ENCODE measurements at places on chromosomes 3 and 15. TPM values are rescaled to one million over a fixed set of nuclear protein-coding genes. Genes with fewer than 3 reads are reported as not detected.

DNA sequence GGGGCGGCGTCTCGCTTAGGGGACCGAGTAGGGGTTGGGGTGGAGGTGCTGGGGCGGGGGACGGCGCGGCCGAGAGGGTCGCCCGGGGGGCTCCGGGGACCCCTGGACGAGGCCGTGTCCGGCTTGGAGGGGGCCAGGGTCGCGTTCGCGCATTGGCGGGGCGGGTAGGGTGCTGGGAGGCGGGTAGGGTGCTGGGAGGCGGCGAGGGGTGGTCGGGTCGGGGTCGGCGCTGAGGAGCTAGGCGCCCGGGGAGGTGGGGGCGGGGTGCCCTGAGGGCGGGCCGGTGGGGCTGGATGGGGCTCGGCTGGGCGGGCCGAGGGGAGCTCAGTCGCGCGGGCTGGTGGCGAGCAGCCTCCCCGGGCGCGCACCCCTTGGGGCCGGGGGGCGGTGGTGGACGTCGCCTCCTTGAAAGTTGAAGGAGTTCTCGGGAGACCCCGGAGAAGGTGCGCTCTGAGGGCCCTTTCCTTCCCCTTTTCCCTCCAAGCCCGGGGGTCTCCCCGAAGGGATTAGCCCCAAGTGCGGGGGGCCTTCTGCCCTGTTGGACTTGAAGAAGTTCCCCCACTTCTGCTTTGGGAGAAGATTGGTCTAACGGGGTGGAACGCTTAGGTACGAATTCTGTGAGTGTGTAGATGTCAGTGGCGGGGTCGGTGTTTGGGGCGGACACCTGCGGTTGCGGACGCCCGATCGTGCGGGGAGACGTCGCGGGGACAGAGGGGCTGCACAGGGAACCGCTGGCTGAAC lies 543 bp downstream of the MEF2A start:
- H3K4me3 ChIP-seq = peak overlapping the region; percentile 96
- H3K4me1 ChIP-seq = peaks cover 17% of the 10 kb centered on the region
- peak; percentile 40 for DNase-seq
- no peaks in the 10 kb centered on the region for H3K27me3 ChIP-seq
- peak overlapping the region; percentile 97 for H3K27ac ChIP-seq

- peaks cover 20% of the 10 kb centered on the region for H3K4me1 ChIP-seq
- H3K27me3 ChIP-seq = no peaks in the 10 kb centered on the region
- H3K4me3 ChIP-seq = no peak overlapping the region
- no peak for DNase-seq
Observed at GRCh38 chr3:7874116-7874515, 627.5 kb upstream of the LMCD1 start.

- H3K27me3 ChIP-seq = no peaks in the 10 kb centered on the region
- H3K4me1 ChIP-seq = peaks cover 72% of the 10 kb centered on the region
- H3K4me3 ChIP-seq = no peak overlapping the region
Observed at GRCh38 chr3:134236505-134237170, 14.0 kb downstream of the RYK start.

Gene MUC20
- total RNA-seq = 0.78 TPM

GRCh38 chr3:183988216-183988790 lies 29.4 kb downstream of the ABCC5 start:
- H3K27ac ChIP-seq = no peak overlapping the region
- H3K4me1 ChIP-seq = no peaks in the 10 kb centered on the region
- H3K27me3 ChIP-seq = no peaks in the 10 kb centered on the region
- H3K36me3 ChIP-seq = peaks cover 21% of the 10 kb centered on the region

Gene MYZAP
- total RNA-seq = 0.55 TPM

DNA sequence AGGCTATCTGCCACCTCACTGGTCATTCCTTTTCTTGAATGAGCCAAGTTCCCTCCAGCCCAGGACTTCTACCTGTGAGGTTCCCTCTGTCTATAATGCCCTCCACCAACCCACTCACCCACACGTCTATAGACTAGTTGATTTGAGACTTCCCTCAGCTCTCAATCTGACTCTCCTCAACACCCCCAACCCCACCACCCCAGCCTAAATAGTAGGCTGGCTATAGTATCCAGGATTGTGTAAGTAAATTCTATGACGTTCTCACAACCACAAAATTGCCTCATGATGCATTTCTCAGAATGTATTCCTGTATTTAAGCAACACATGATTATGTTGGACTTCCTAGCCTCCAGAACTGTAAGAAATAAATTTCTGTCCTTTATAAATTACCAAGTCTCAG lies 2.2 kb downstream of the PLSCR1 start:
- peak overlapping the region; percentile 28 for H3K27ac ChIP-seq
- H3K27me3 ChIP-seq = no peaks in the 10 kb centered on the region
- peaks cover 13% of the 10 kb centered on the region for H3K36me3 ChIP-seq
- peak; percentile 42 for DNase-seq
- H3K4me1 ChIP-seq = peaks cover 58% of the 10 kb centered on the region
- H3K4me3 ChIP-seq = peak overlapping the region; percentile 69

Gene CHRM5
- total RNA-seq = not detected

Gene CYP1A2
- not detected for total RNA-seq

- no peaks in the 10 kb centered on the region for H3K27me3 ChIP-seq
- no peak for DNase-seq
Observed at GRCh38 chr3:134222835-134223234, 27.8 kb downstream of the RYK start.

Gene STRIT1
- not detected for total RNA-seq

DNA sequence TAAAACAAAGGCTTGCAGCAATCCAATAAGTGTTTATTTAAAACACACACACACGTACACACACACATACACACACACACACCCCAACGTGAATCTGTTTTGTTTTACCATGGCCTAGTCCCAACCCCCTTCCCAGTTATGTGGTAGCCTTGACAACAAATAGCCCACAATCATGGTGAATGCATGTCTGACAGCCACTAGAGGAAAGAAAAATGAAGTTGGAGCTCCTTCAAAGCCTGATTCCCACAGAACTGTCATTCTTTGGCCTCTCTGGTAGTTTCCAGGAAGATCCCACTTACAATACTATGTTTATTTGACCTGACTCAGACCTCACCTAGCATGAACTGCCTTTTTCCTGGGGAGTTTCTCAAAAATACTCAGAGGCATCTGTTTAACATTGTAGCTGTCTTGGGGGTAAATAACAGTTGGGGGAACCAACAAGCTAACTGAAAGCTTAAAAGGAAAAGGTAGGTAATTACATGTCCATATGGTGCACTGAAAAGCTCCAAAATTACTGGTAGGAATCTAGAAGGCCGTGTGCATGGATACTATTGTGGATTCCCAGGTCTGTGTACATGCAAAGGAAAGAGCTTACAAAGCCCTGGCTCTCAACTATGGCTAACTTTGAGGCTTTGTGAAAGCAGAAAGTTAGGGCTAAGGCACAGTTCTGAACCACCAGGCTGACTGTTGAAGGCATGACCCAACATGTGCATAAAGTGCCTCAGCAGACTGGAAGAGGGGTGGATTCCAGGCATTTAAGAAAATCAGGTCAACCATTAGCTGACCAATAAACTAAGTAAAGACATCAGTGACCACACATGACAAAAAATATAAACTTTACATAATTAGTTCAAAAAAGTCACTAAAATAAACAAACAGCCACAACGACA lies 65.3 kb downstream of the FAIM start:
- peaks cover 45% of the 10 kb centered on the region for H3K36me3 ChIP-seq
- H3K27ac ChIP-seq = no peak overlapping the region
- H3K27me3 ChIP-seq = no peaks in the 10 kb centered on the region

Gene RTP3
- total RNA-seq = not detected

DNA sequence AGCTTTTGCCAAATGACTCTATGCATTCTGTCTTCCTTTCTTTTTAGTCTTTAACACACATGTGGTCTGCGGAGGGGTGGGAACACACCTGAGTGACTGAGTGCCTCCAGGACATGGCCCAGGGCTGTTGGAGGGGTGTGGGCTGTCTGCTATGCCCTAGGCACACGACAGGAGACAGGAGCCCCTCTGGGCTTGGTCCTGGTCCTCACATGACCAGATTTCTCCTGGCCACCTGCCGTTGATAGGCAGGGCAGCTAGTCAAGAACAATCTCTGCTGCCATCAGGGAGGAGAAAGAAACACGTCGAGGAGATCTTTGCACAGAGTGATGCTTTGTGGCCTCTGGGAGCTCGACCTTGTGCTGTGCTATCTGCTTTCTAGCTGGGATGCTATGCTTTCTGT lies 176.6 kb downstream of the KLF13 start:
- no peaks in the 10 kb centered on the region for H3K27me3 ChIP-seq
- no peak overlapping the region for H3K4me3 ChIP-seq
- no peaks in the 10 kb centered on the region for H3K4me1 ChIP-seq
- DNase-seq = no peak
- H3K27ac ChIP-seq = no peak overlapping the region

GRCh38 chr3:5874931-5875341 lies 687.4 kb downstream of the EDEM1 start:
- no peak overlapping the region for H3K4me3 ChIP-seq
- H3K27me3 ChIP-seq = no peaks in the 10 kb centered on the region
- H3K27ac ChIP-seq = no peak overlapping the region
- no peak for DNase-seq
- H3K36me3 ChIP-seq = no peaks in the 10 kb centered on the region
- no peaks in the 10 kb centered on the region for H3K4me1 ChIP-seq

GRCh38 chr15:93247466-93248121 lies 158.6 kb upstream of the RGMA start:
- peak; percentile 44 for DNase-seq
- H3K27me3 ChIP-seq = peaks cover 19% of the 10 kb centered on the region
- H3K36me3 ChIP-seq = no peaks in the 10 kb centered on the region
- no peak overlapping the region for H3K27ac ChIP-seq
- H3K4me3 ChIP-seq = no peak overlapping the region
- H3K4me1 ChIP-seq = peaks cover 4% of the 10 kb centered on the region

- H3K36me3 ChIP-seq = no peaks in the 10 kb centered on the region
- H3K27ac ChIP-seq = no peak overlapping the region
- H3K27me3 ChIP-seq = no peaks in the 10 kb centered on the region
- no peak overlapping the region for H3K4me3 ChIP-seq
- peaks cover 12% of the 10 kb centered on the region for H3K4me1 ChIP-seq
Observed at GRCh38 chr15:75815811-75816719, 27.2 kb upstream of the UBE2Q2 start.

GRCh38 chr15:55791551-55792400 lies 48.8 kb upstream of the PRTG start:
- DNase-seq = no peak
- H3K27ac ChIP-seq = no peak overlapping the region
- peaks cover 12% of the 10 kb centered on the region for H3K27me3 ChIP-seq
- no peak overlapping the region for H3K4me3 ChIP-seq
- H3K36me3 ChIP-seq = no peaks in the 10 kb centered on the region
- no peaks in the 10 kb centered on the region for H3K4me1 ChIP-seq

DNA sequence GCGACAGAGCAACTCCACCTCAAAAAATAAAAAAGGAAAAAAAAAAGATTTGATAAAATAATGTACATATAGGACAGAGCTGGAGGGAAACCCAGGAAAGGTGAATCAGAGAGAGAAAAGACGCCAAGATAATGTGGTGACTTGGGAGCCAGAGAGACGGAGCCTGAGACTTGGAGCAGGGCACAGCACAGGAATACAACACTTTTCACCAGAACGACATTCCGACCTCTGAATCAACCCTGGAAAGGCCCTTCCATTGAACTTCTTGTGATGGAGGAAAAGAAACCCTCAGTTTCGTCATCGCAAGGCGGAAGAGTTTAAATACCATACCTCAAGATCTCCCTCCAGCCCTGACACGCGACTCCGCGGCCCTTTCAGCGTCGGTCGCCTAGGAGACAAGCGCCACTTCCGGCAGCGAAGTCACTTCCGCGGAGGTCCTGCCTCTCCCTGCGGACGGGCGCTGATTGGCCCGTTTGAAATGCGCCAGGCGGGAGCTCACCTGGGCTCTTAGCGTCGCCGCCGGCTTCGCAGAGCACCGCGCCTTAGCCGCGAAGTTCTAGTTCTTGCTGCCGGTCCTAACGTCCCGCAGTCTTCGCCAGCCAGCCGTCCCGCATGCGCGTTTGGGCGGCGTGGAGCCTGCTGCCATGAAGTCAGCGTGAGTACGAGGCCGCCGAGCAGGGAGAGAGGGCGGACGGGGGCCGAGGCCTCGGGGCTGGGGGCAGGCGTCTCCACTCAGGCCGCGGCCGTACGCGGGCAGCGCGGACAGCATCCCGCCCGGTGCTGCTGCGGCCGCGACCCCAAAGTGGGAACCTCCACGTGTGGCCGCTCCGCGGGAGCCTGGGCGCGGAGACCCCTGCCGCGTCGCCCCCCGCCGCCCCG lies at the start of gene KIF23:
Gene KIF23 (plus strand): TSS at position 528 of the 879 bp plus-strand sequence. CDS start 117 bp downstream, at position 645.
- peaks cover 21% of the 10 kb centered on the region for H3K36me3 ChIP-seq
- peaks cover 13% of the 10 kb centered on the region for H3K4me1 ChIP-seq

DNA sequence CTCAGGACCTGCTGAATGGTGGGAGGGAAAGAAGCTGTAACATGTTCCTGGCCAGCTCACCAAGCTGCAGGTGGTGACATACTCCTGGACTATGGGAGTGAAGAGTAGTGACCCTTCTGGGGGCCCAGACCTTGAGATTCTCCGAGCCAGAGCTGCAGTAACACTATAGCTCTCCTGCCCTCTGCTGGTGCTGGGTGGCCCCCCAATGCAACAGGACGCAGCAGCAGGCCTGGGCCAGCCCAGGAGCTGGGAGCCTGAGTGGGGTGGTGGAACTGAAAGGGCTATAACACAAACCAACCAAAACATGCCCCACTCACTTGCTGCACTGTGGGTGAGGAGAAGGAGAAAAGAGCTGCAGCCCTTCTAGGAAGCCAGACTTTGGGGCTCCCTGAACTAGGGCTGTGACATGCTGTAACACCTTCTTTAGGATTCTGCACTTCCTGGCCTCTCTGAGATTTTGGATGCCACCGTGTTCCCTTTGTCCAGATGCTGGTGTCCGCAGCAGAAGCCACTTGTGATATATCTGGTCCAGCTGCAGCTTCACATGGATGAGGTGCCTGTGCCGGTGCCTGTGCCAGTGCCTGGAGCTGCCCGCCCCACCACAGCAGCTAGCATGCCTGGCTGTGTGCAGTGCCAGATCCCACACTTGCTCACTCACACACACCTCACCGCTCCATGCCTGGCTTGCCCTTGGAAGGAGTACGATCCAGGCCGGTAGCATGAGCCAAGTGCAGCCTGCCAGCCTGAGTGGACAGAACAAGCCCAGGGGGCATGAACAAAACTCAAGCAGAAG lies 636.8 kb upstream of the KCNMB2 start:
- no peak overlapping the region for H3K4me3 ChIP-seq
- no peaks in the 10 kb centered on the region for H3K4me1 ChIP-seq
- DNase-seq = no peak

Gene SCG5
- total RNA-seq = 1.6 TPM

Gene COX5A
- total RNA-seq = 322 TPM

- H3K27me3 ChIP-seq = no peaks in the 10 kb centered on the region
- no peak for DNase-seq
- no peak overlapping the region for H3K4me3 ChIP-seq
- H3K27ac ChIP-seq = no peak overlapping the region
- H3K4me1 ChIP-seq = peaks cover 40% of the 10 kb centered on the region
Observed at GRCh38 chr3:126467611-126467955, 8.1 kb downstream of the ZXDC start.
